ENCODE measurements at places on chromosomes 1 and 21.
A peak's percentile ranks its signal among the peaks of the same experiment; 100 is the strongest.

DNA sequence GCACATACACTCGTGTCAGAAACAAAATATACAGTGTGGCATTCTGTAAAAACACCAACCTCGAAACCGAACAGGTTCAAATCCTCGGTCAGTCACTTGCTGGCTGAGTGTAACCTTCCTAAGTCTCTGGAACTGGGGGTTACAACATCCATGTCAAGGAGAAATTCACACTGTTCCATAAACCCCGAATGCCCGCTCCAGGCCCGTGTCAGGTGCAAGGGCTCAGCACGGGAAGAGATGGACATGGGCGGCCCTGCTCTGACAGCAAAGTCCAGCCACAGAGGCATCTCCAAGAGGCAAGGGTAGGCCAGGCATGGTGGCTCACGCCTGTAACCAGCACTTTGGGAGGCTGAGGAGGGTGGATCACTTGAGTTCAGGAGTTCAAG, 79.5 kb downstream of the SLC66A1 start:
- no peak for DNase-seq

DNA sequence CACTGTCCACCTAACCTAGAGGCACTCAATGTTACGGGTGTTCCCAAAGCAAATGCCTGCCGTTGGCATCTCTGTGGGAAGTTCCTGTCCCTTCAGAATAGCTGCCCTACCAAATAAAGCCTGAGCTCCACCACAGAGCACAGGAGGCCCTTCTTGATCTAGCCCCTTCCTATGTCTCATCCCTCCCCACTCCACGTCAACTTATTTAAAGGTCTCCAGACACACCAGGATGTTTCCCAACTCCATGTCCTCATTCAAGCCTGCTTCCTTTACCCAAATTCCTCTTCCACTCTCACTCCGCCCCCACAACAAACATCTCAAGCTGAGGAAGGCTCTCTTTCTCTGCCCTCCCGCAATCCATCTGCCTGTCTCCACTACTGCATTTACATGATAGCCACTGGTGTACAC, 87.7 kb downstream of the TGFBR3 start:
- DNase-seq: no peak

DNA sequence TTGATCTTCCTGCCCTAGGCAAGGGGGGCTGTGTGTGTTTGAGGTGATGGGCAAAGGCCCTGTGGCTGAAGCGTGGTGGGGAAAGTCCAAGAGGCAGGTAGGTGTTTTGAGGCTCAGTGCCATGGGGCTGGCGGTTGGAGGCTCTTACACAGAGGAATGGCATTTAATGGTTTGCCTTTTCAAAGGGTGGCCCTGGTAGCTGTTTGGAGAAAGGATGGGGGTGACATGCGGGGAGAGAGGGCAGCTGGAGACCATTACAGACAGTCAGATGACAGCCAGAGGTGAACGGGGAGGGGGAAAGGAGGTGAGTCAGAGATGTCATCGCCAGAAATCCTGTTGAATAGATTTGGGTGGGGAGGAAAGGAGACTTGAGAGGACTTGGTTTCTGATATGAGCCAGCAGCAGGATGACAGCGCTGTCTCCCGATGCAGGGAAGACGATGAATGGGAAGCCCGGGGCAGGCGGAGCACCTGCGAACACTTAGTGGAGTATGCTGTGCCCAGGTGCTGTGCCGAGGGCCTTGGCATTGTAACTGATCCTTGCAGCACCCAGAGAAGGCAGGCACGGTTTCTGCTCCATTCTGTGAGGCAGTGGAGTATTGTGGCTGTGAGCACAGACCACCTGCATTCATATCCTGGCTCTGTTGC, 56.3 kb downstream of the MAN1C1 start:
- no peak for DNase-seq

GRCh38 chr1:215665215-215665614, 98.1 kb downstream of the KCTD3 start:
- DNase-seq: no peak

DNA sequence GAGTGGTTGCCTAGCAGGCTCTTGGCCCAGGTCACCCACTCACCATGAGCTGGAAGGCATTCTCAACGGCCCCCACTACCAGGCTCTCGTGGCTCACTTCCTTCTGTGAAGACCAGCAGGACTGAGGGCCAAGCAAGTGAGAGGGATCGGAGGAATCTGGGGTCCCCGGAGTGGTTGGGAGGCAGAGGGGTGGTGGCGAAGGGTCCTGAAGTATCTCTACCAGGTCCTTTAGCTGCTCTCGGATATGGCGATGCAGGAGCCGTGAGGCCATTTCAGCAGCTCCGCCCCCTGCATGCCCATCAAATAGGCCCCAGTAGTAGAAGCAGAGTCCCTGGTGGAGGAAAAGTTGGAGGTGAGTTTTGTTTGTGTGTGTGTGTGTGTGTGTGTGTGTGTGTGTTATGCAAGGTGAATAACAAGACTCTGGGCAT, 2.4 kb downstream of the PPM1J start:
- DNase-seq: no peak

- peak; percentile 99 for DNase-seq
Measured at GRCh38 chr1:171141688-171142415, 43.2 kb upstream of the FMO2 start.

DNA sequence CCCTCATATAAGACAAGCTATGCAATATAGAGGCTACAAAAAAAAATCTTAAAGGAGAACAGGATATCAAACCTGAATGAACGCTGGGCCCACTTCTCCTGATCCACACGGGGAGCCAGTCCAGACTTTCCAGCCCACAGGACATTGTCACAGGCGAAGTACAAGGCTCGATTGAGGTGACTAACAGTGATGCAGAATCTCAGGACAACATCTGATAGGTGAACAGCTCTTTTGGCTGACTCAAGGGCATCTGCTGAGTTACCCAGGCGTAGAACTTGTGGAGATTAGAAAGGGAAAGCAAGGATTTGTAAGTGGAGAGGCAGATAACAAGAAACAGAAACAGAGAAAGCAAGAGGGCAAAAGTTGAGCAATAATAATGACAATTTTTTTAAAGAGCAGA, 1.8 kb downstream of the PEX11B start:
- DNase-seq: no peak

DNA sequence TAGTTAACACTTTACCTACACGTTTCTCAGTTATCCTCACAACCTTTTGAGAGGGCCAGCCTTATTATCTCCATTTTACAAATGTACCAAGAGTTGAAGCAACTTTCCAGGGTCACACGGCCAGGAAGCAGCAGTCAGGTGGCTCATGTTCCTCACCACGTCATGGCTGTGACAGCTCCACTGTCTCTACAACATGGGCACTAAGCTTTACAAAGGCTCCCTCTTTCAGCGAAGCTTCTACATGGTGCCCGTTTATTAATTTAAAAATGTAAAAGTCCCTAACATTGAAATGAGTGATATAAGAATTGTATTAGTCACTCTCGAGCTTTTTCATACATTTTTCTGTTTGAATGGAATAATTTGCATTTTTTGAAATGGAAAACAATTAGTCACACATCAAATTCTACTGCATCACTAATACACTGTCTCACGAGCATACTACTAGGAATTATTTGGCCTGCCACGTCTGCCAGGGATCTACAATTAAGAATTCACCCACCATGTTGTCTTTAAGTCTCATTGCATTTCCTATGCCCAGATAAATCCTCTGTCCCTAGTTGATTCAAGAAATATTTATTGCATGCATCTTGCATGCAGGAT, 28.4 kb upstream of the LIN9 start:
- no peak for DNase-seq

GRCh38 chr1:53562981-53563379, 103.8 kb downstream of the DMRTB1 start:
- no peak for DNase-seq

- no peak for DNase-seq
Measured at GRCh38 chr1:225933072-225933471, 7.9 kb downstream of the LEFTY2 start.

- DNase-seq: no peak
Measured at GRCh38 chr1:147171399-147172167, 687 bp downstream of the PRKAB2 start.

- no peak for DNase-seq
Measured at GRCh38 chr1:241356187-241356518, 852 bp downstream of the RGS7 start.

DNA sequence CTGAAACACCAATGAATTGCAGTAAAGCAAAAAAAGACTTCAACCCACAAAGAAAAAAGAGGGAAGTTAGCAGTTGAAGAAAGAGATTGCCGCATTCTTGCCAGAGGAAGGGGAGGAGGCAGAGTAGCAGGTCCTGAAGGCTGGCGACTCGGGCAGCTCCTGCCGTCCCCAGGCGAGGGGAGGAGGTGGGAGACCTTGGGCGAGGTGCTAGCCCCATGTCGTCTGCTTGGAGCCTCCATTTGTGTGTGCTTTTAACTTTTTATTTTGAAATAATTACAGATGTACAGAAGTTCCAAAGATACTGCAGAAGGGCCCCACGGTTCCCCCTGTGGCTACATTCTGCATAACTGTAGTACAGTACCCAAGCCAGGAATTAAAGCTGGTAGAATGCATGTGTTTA, 6.7 kb downstream of the TRPM2 start:
- no peak for DNase-seq

DNA sequence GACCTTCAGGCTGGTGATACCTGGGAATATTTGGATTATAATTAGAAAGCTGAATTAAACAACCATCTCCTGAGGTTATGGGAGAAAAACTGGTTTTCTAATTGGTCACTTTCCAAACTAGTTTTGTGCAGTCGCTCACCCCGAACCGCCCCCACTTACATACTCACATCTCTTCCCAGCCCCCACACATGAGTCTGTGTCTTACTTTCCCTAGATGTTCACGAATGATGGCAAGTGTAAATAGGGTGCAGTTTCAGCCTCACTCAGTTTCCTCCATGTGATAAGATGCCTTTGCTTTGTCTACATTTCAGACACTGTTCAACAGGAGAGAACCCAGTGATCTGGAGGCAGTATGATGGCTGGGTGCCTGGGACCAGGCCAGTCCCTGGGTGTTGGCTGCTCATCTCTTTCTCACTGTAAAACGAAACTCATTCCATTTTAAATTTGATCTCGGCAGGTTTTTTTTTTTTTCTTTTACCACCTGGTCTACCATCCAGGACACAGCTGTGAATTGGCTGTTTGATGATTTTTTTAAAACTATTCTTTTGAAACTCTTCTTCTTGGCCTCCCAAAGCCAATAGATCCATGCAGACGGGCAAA, 164.3 kb upstream of the RAB4A start:
- no peak for DNase-seq

DNA sequence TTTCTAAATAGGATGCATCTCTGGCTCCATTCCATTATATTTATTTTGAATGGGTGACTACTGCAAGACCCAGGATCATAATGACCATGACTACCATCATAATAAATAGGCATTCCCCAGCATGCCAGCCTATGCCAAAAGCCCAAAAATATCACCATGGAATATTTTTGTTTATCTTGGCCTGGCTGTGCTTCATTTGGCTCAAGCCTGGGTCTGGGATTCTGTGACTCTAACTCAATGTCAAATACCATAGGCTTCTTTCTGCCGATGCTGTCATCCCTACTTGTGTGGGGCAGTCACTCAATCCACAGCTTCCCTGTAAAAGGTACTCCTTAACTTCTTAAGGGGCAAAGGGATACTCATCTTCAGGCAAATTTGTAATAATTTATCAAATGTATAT, 66.6 kb downstream of the DIRAS3 start:
- DNase-seq: no peak

GRCh38 chr1:101081496-101082488, 56.2 kb upstream of the DPH5 start:
- no peak for DNase-seq

GRCh38 chr1:119634016-119634415, 14.1 kb downstream of the ZNF697 start:
- DNase-seq: no peak

GRCh38 chr21:33279330-33279820, 13.2 kb downstream of the IL10RB start:
- DNase-seq: no peak

DNA sequence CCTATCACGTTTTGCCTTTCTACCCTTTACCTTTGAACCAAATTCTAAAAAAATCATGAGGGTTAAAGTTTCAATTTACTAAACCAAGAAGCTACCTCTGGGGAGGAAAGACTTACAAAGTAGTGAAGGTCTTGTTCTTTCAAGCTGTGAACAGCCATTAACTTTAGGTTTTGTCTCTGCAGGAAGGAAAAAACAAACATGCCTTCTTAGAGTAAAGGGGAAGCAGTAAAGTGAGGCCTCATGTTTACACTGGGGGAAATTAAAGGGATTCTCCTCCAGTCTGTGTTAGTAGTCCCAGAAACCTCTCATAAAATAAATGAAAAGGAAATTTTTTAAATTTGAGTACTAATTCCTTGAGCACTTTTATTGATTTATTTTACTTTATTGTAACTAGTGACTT, 780.2 kb upstream of the ADGRL2 start:
- DNase-seq: no peak

DNA sequence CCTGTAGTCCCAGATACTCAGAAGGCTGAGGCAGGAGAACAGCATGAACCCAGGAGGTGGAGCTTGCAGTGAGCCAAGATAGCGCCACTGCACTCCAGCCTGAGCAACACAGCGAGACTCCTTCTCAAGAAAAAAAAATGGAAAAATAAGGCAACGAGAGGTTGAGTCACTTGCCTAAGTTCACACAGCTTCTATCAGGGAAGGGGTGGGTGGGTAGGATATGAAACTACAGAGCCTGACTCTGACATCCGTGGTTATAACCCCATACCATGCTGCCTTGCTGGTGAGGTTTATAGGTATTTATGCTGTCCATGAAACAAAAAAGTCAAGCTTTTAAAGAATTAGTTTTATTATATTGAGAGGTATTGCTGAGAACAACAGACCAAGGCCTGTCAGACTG, 61.5 kb upstream of the RAB4A start:
- DNase-seq: no peak

GRCh38 chr1:167121375-167122120, 27.7 kb downstream of the STYXL2 start:
- DNase-seq: no peak

- DNase-seq: no peak
Measured at GRCh38 chr1:98735756-98736155, 74.2 kb downstream of the SNX7 start.

GRCh38 chr1:75475696-75476095, 135.2 kb downstream of the SLC44A5 start:
- DNase-seq: no peak

DNA sequence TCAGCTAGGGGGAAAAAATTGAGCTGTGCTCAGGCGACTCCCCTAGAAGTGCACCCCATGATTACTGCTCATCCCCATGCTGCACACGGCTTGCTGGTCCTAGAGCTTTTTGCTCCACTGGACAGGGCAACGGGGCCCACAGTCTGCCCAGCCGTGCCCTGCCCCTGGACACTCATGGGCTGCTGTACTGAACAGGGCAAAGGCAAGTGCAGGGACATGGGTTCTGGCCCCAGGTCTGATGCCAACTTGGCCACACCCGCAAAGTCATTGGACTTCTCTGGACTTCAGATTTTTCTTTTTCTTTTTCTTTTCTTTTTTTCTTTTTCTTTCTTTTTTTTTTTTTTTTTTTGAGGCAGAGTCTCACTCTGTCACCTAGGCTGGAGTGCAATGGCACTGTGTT, 42.9 kb upstream of the TARBP1 start:
- no peak for DNase-seq

GRCh38 chr1:29162025-29162424, 19.7 kb downstream of the SRSF4 start:
- DNase-seq: no peak

GRCh38 chr1:63665824-63666223, 72.6 kb downstream of the PGM1 start:
- no peak for DNase-seq
